Left lung (tissue), 14 donors: ENCODE measurements at places on chromosomes 11 and 22.

DNA sequence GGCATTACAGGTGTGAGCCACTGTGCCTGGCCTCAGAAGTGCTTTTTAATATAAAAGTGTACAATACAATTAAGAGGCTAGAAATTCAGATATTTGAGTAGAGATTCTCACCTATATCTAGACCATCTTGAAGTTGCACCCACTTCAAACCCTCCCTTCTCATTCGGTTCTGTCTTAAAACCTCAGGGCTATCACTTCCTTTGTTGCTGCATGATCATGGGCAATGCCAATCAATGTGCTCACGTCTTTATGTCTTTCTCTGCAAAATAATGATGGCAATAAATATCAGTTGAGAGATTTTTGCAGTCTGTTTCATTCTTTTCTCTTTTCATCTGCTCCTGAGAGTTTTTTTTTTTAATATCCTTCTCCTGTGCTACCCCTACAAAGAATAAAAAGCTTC lies 9.3 kb upstream of the NUP160 start:
- no peak for DNase-seq

DNA sequence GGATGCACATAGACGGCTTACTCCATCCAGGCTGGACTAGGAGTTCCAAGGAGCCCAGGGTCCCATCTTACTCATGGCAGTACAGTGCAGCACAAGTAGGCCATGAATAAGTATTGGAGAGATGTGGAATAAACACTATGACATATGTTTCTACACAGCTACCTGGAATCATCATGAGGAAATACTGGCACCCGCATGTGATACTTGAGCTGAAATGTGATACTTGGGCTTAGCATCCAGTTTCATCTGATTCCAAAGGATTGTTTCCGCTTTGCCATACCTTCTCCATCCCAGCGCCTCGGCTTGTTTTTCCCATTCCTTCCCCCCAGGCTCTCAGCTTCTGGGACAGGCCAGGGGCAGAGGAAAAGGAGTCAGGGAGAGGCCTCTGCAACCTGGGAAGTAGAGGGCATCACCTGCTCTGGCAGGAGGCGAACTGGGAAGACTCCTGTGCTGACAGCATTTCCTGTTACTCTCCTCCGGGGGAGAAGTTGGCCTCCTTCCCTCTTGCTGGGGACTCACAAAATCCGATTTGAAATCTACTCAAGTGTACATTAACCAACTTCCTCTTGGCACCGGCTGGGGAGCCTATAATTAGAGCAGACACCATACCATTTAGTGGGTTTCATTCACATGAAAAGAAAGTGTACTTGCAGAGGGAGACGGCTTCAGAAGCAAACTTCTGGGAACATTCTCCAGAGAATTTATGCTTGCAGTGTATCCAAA lies 187.8 kb downstream of the MIAT start:
- peak; percentile 2 for DNase-seq

DNA sequence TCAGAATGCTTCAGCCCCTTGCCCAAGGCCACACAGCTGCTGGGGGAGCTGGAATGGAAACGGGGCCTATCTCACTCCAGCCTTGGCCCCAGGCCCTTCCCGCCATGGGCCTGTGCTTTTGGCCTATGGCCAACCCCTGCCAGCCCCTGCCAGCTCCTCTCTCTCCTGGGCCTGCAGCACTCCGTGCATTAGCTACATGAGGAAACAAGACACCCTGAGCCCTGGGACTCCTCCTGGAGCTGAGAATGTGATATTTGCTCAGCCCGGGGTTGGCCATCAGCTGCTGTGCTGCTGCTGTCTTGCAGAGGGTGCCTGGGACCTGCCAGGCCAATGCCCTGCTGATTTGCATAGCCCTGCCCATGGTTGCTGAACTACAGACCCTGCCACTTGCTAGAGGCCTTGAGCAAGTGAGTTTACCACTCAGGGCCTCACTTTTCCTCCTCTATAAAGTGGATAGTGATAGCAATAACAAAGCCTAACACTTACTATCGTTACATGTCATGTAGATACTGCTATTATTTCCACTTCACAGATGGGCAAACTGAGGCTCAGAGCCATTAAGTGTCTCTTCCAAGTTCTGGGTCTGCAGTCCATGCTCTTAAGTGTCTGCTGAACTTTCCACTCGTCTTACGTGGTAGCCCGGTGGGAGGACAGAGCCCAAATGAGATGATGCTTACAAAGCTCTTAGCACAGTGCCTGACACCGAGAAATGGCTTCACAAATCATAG lies 99.6 kb downstream of the KIAA1671 start:
- DNase-seq: no peak

DNA sequence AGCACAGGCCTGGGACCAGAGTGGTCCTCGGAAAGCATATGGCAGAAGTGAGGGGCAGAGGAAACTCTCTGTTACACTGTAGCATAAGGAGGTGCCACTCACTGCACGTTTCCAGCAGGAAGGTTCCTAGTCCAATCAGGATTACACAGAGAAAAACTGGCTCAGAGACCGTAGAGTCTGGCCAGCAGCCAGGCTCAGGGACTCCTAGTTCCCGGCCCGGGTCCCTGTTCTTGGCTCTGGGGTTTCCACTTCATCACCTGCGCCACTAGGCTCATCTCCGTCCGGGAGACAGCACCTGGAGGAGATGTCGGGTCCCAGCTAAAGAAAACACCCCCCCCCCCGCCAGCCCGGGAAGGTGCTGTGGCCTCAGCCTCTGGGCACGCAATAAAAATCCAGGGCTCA lies 1.1 kb downstream of the TTLL12 start:
- peak; percentile 68 for DNase-seq

- no peak for DNase-seq
Observed at GRCh38 chr11:117074119-117074518, 24.1 kb downstream of the SIK3 start.

DNA sequence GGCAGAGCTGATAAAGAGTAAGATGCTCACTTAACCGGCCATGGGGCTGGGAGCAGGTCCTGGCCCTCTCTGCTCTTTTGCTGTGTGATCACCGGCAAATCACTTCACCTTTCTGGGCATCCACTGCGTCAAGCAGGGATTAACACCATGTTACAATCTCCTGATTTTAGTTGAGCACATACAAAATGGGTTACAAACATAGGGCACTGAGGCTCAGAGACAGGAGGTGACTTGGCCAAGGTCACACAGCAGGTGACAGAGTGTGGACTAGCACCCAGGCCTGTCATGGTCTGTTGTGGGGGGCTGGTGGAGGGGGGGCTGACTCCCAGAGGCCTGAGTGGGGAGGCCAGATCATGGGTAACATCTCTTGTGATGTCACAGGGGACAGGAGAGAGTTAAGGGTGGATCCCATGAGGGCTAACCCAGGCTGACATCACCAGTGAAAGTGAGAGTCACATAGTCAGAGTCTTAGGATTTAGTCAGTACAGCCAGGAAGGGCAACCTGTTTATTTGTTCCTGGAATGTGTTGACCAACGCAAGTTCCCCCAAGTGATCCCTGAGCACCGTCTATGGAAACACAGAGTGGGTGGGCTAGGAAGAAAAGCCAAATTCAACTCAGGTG lies 27.8 kb downstream of the GDPD5 start:
- DNase-seq: no peak

- no peak for DNase-seq
Observed at GRCh38 chr22:19537941-19538488, 13.8 kb upstream of the CLDN5 start.

DNA sequence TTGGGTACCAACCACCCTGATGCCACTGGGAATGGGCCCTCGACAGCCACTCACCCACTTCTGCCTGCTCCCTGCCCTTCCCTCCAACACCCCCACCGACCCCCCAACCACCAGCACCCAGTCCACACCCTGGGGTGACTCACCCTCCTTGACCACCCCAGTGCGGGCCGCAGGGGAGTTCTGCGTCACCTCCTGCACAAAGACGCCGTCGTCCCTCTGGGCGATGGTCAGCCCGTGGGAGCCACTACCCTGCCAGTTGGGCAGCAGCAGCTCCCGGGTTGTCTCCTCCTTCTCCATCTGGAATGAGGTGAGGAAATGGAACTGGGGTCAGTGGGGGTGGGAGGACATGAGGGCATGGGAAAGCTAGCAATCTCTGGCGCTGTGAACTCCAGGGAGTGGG lies 10.8 kb downstream of the AHNAK start:
- DNase-seq: no peak

GRCh38 chr11:102234779-102235439 lies 82.4 kb upstream of the BIRC3 start:
- no peak for DNase-seq

GRCh38 chr11:62732830-62733229 lies 4.5 kb downstream of the TTC9C start:
- no peak for DNase-seq

DNA sequence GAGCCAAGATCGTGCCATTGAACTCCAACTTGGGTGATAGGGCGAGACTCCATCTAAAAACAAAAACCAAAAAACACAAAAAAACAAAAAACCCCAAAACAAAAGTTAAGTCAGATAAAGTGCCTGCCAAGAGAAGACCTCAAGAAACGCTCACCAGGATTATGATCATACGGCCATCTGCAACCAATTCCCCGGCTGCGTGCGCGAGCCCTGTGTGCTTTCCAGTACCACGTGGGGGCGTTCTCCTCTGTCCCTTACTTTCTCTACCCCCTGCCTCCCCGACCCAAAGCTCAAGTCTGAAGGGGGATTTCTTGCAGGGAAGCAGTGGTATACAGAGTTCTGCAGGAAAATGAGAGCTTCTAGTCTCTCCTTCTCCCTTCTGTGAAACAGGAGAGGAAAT lies 10.5 kb upstream of the RPS19BP1 start:
- DNase-seq: no peak

- peak; percentile 90 for DNase-seq
Observed at GRCh38 chr11:2930704-2931419, 1.6 kb upstream of the PHLDA2 start.

DNA sequence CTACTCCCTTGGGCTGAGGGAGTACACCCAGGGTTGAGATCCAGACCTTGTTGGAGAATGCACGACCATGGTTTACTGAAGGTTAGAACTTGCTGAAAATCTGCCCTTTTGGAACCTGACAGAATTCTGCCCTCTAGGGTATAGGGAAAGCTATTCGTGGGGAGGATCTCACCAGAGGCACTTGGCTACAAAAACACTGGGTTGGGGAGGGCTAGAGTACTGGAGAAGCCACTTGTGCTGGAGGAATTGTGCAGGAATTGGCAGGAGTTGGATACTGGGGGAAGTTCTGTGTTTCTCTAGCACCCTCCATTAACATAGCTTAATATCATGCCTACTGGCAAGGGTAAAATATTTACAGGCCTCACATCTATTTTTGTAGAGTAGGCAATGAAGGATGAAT lies 55.8 kb downstream of the PPME1 start:
- DNase-seq: no peak

- DNase-seq: no peak
Observed at GRCh38 chr11:85718991-85719807, 33.2 kb upstream of the CCDC89 start.

DNA sequence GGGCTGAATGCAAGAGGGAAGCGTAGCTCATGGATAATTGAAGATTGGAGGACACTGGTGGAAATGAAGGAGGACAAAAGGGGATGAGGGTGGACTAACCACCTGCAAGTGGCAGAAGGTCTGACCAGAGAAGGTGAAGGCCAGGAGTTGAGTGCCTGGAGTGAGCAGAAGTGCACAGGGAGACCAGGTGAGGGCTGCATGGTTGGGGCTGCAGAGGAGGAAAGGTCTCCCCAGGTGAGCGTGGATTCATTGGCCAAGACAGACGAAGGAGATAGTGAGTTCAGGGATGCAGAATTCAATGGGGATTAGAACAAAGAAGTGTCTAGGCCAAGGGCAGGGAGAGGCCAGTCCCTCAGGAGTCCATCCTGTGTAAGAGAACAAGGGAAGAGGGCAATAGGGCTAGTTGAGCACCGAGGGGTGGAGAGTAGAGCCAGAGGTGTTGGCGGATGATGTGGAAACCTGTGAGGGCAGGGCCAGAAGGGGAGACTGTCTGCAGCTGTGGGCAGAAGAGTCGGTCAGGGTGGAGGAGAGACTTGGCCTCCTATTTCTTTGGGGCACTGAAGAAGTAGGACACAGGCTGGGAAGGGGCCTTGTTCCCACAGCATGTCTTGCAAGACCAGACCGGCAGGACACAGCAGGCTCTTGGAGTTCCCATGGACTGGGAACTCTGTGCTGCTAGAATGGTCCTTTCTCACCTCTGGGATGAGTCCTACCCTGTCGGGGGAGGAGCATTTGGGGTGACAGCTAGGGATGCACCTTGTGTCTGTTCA lies 6.7 kb downstream of the TRIM29 start:
- no peak for DNase-seq

- DNase-seq: peak; percentile 9
Observed at GRCh38 chr22:43488031-43488866, 76.4 kb downstream of the MPPED1 start.

- no peak for DNase-seq
Observed at GRCh38 chr22:35437049-35437448, 37.1 kb downstream of the MCM5 start.

DNA sequence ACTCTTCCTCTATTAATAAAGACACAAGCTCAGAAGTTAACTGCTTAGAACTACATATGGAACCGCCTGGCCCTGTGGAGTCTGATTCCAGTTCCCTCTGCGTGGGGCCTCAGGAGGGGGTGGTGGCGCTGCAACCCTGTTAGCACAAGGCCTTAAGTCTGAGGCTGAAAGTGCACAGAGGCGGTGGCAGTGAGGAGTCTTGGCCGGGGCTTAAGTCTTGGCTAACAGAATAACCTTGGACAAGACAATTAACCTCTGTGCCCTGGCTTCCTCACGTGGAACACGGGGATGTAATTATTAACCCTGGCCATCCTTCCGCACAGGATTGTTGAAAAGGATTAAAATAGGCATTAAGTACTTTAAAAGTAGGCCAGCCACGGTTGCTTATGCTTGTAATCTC lies 191.5 kb downstream of the CEP164 start:
- no peak for DNase-seq

GRCh38 chr22:40178417-40179409 lies 988 bp downstream of the TNRC6B start:
- DNase-seq: no peak

DNA sequence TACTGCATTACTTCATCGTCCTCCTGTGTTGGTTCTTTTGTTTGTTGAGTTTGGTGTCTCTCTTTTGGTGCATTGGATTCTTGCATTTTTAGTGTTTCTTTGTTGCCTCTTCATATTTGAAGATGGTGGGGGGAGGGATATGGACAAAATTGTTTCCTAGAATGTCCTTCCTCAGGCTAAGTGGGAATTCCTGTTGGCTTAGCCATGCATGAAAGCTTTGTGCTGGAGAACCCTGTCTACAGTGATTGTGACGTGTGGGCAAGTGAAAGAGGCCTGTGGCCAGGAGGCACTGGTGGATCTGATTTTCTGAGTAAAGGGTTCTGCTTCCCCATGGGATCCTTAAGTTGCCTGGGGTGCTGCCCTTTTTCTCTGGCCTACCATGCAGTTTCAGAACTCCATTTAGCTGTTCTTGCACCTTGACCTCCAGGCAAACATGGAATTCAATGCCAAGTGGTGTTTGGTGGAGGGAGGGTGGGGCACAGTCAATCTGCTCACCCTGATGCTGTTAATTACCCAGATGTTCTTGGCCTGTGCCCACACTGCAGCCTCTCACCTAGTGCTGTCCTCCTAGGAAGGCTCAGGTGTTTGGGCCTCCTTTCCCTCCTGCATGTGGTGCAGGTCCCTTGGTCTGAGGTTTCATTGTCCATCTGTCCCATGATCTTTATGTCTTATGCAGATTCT lies 46.3 kb upstream of the SLC22A12 start:
- DNase-seq: no peak

- DNase-seq: no peak
Observed at GRCh38 chr11:12587333-12587991, 86.8 kb upstream of the TEAD1 start.

- DNase-seq: no peak
Observed at GRCh38 chr22:48827268-48827846, 1000.3 kb downstream of the BRD1 start.
